Fibroblast of skin of left quadriceps (primary cell): ENCODE measurements at places on chromosomes 4 and X.

GRCh38 chr4:74931376-74931775 lies 1.5 kb upstream of the PARM1 start:
- DNase-seq = no peak

- DNase-seq = no peak
Observed at GRCh38 chr4:85886665-85887064, 411.7 kb downstream of the ARHGAP24 start.

GRCh38 chr4:123616951-123617461 lies 220.4 kb downstream of the SPRY1 start:
- DNase-seq = no peak

DNA sequence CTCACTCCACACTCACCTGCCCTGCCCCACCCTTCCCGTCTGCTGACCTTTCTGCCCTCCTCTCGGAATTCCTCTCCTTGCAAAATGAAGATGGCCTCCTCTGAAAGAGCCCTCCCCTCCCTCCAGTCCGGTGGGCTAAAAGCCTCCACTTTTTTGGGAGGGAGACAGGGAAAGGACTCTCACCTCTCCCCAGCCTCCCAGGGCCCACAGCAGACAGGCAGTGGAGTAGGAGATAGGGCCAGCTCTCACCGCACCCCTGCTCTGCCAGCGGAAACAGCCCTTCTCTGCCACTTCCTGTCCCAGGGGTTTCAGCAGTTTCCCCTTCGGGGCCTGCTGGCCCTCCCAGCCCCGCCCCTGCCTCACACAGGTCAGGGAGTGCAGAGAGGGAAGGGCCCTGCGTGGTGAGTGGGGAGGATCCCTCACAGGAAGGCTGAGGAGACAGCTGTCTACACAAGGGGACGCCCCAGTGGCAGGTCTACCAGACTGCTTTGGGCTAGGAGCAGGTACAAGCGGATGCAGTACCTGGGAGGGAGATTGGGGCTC lies 18.2 kb downstream of the ELF4 start:
- DNase-seq = no peak

DNA sequence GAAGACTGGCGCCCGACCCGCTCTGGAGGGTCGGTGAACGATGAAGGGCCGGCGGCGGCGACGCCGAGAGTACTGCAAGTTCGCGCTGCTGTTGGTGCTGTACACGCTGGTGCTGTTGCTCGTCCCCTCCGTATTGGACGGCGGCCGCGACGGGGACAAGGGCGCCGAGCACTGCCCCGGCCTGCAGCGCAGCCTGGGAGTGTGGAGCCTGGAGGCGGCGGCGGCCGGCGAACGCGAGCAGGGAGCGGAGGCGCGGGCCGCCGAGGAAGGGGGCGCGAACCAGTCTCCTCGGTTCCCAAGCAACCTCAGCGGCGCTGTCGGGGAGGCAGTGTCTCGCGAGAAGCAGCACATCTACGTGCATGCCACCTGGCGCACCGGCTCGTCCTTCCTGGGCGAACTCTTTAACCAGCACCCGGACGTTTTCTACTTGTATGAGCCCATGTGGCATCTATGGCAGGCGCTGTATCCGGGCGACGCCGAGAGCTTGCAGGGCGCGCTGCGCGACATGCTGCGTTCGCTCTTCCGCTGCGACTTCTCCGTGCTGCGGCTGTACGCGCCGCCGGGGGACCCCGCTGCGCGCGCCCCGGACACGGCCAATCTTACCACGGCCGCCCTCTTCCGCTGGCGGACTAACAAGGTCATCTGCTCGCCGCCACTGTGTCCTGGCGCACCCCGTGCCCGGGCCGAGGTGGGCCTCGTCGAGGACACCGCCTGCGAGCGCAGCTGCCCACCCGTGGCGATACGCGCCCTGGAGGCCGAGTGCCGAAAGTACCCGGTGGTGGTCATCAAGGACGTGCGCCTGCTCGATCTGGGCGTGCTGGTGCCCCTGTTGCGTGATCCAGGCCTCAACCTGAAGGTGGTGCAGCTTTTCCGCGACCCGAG lies 568 bp downstream of the CHST7 start:
- DNase-seq = no peak

DNA sequence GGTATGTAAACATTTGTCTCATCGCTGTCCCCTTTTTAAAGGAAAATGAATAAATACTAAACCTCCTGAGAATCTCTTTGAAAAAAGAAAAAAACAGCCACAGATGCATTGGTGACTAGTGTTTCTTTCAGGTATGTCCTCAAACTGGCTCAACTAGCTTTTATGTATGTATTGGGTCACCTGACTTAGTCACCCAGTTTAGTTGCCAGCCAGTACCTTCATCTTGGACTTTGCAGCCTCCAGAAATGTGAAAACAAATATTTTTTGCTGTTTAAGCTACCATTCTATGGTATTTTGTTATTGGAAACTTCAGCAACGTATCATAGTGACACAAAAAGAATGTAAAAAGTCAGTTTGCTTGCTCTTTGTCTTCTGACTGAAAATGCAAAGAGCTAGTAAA lies 1263.5 kb downstream of the FAM133A start:
- no peak for DNase-seq

GRCh38 chr4:2837904-2838496 lies 5.6 kb upstream of the ADD1 start:
- DNase-seq = no peak

DNA sequence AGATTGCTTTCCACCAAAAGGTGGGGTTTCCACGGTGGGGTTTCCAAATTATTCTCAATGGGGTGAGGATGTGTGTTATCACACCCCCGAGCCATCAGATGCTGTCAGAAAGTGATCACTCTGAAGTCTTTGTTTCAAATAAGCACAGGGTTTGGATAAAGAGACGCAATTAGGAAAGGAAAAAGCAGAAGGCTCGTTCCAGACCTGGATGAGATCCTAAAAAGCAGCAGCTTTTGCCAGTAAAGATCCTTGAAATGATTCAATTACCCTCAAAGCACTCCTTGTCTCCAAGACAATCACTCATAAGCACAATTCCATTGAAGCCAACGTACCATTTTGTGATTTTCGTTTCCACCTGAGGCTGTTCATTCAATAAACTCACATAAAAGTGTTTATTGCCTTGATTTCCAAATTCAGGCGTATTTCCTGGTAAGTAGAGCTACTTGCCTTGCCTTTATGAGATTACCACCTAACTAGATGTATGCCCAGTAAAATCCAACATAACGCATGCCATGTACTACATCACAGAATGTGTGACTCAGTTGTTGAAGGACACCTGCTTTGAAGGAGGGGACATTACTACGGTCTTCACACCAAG lies 5.2 kb downstream of the F11 start:
- DNase-seq = no peak

- DNase-seq = no peak
Observed at GRCh38 chr4:94758141-94758699, 465 bp downstream of the BMPR1B start.

DNA sequence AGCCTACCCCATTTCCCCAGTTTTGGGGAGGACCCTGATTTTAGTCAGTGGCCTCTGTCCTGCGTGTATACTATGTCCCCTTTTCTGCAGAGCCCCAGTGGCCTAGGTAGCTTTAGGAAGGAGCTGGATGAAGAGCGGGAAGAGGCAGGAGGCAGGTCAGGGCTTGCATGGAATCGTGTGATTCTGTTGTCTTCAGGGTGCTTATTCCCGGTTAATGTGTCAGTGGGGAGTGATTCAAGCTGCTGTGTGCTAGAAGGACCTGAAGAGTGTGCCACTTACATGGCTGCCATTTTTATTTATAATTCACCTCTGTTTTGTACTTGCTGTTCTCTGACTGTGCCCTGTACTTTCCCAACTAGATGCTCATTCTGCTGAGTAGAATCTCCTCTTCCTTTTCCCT lies 127.3 kb upstream of the AMOT start:
- DNase-seq = no peak

DNA sequence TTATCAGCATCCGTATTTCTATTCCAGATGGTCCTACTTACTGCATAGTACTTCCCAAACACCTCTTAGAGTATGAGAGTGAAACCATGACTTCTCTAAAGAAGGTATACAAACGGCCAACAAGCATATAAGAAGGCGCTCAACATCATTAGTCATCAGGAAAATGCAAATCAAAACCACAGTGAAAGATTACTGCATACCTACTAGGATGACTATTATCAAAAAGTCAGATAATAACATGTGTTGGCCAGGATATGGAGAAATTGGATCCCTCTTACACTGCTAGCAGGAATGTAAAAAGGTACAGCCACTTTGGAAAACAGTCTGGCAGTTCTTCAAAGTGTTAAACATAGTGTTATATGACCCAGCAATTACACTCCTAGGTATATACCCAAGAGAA lies 215.3 kb upstream of the CXorf66 start:
- peak; percentile 39 for DNase-seq

DNA sequence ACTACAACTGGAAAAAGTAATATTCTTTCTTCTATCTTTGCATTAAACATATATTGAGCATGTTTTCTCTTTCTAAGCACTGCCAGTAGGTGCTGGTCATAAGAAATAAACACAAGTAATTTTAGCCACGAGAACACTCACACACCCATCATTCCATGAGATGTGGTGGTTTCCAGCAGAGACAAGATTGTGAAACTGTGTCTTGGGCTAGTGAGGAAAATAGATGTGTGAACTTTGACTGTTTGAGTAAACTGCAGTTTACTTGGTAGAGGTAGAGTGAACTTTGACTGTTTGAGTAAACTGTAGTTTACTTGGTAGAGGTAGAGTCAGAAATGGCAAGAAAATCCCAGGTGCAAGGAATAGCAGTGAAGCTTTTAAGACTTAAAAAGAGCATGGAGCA lies 300.9 kb upstream of the HS3ST1 start:
- no peak for DNase-seq

GRCh38 chr4:148444296-148445070 lies 2.3 kb upstream of the NR3C2 start:
- DNase-seq = no peak

GRCh38 chrX:140912606-140913005 lies 89.8 kb upstream of the SPANXB1 start:
- DNase-seq = no peak

DNA sequence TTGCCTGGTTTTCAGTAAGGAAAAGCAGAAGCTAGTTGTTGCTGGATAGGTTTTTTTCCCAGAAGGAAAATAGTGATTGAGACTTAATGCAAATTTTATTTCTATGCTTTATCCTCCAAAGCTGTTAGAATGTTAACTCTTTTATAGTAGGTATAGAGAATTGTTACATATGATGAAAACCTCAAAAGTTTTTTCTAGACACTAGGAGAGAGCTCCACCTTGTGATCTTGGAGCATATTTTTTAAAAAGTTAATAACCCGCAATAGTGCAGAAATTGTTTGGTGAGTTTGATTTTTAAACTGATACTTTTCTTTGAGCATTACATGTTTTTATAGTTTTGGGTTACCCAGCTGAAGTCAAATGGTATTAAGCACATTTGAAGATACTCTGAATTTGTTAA lies 56.5 kb downstream of the STAG2 start:
- DNase-seq = no peak

DNA sequence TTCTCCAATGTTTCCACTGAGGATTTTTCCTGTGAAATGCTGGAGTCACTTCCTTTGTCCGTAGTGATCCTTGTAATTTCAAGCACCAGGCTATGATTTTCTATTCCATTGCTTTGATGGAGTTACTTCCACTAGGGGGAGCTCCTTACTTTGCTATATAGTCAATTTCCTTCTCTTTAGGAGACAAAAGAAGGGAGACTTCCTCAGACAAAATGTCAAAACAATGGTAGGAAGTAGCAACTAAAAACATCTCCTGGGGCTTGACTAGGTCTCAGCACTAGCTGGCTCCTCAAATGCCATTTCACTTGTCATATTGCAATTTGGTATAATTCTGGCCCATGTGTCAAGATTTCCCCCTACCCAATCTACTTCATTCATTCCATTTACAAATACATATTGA lies 24.1 kb downstream of the ZCCHC12 start:
- DNase-seq = peak; percentile 13

DNA sequence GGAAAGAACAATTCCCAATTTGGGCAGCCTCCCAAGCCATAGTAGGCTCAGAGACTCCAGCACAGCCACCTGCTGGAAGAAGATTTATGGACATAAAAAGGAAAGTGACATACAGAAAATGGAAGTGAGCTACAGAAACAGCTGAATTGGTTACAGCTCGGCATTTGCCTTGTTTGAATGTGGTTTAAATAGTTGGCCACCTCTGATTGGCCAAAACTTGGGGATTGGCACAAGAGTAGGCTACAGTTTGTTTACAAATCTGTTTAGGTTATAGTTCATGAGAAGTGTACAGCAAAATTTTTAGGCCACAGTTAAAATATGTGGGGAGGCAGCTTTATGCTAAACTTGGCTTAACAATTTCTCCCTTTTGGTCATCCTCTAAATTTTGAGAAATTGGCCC lies 150.4 kb downstream of the MAGEC1 start:
- DNase-seq = no peak

- DNase-seq = no peak
Observed at GRCh38 chr4:70337886-70338420, 3.2 kb downstream of the CABS1 start.

DNA sequence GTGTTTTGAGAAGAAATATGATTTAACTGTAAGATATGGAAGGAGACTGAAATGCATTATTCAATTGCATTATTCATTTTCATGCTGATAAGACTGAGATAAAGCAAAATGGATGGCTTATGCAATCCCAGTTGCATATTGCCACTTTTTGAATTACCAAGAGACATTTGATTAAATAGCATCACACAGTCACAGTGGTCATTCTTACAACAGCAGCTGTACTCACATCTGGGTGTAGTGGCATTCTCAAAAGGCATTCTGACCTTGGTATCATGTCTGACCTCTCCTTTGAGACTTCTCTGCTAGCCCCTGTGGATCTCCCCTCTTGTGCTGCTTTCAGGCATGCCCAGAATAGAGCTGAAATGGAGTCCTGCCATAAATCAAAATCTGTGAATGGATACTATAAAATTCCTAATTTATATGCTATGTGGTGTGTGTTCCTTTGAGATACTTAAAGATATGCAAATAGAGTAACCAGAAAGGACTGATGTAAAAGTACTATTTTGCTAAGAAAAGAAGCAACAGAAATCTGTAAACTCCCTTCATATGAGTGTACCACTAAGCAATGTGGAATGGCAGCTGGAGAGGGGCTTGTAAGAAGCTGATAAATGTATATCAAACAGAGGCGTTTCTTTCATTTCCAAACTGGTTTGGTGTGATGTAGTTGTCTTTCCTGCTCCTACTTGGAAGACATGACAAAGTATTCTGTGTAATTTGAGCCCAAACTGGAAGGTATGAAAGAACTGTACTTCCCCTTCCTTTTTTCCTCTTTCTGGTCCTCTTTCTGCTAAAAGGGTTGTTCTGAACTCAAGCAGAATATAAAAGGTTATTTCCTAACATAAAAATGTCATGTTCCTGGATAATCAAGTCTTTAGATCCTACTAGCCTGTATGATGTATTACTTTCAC lies 25.4 kb upstream of the METAP1 start:
- no peak for DNase-seq

- no peak for DNase-seq
Observed at GRCh38 chr4:2365054-2365912, 53.2 kb downstream of the ZFYVE28 start.

- no peak for DNase-seq
Observed at GRCh38 chr4:124330045-124330444, 382.5 kb downstream of the ANKRD50 start.

GRCh38 chr4:72351521-72351920 lies 217.5 kb downstream of the ADAMTS3 start:
- DNase-seq = no peak
